Activated naive CD4-positive, alpha-beta T cell (primary cell): ENCODE measurements at places on chromosomes 1 and 21.
A peak's percentile ranks its signal among the peaks of the same experiment; 100 is the strongest.

DNA sequence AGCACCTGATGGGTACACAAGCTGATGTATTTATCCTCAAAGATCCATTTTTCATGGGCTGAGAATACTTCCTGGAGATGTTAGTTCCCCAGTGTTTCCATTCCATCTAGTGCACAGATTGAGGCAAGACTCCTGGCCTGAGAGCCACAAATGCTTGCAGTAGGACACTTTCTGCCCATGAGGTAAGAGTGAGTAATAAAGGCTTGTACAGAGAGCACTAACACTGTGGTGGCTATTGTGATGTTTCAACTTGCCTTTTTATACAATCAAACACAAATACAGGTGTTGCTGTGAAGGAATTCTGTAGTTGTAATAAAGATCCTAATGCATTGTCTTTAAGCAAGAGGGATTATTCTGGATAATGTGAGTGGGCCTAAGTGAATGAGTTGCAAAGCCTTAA, 186.1 kb upstream of the ADAMTS5 start:
- DNase-seq = no peak

- no peak for DNase-seq
Observed at GRCh38 chr1:91877574-91878208, 8.3 kb downstream of the TGFBR3 start.

- no peak for DNase-seq
Observed at GRCh38 chr1:51927029-51927428, 48.5 kb upstream of the NRDC start.

- no peak for DNase-seq
Observed at GRCh38 chr21:33247599-33247998, 17.9 kb downstream of the IFNAR2 start.

DNA sequence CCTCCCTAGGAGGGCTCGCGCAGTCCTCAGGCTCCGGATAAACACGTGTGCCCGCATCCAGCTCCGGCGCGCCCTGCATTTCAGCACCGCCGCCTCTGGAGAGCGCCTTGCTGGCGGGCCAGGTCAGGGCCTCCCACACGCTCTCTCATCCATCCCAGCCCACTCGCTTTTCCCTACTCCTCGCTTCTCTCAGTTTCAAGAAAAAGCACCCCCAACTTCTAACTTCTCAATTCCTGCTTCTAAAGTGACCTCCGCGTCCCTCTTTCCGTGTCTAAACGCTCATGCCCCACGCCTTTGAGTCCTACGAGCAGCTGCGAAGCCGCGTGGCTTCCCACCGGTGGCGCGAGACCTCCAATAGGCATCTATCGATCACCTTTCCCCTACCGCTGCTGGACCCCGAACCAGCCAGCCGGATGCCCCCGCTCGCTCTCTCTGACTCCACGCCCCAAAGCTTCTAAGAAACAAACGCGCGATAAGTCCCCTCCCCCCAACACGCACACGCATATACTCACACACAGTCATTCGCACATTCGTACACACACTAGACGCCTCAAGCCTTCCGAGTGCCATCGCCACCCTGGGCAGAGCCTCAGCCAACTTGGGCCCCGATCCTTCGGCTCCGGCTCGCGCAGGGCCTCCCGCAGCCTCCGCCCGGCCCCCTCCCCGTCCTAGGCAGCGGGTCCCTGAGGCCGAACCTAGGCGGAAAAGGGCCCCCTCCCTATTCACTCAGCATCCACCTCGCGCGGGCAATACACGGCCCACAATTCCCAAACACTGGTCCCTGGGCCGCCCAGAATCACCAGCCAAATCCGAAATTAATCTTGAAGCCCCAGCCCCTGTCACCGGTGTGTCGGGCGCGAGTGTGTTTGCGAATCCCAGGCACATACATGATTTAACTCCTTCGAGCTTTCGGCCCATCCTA, 1.1 kb downstream of the NMNAT2 start:
- DNase-seq = no peak

DNA sequence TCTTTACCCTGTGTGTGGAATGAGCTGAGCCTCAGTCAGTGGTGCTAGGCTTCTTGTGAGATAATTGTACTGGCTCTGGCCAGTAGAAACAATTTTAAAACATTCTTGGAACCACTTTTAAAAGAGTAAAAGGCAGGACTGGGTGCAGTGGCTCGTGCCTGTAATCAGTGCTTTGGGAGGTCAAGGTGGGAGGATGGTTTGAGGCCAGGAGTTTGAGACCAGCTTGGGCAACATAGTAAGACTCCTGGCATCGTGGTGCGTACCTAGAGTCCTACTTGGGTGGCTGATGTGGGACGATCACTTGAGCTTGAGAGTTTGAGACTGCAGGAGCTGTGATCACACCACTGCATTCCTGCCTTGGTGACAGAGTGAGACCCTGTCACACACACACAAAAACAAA, 89.8 kb downstream of the UCK2 start:
- DNase-seq = no peak

DNA sequence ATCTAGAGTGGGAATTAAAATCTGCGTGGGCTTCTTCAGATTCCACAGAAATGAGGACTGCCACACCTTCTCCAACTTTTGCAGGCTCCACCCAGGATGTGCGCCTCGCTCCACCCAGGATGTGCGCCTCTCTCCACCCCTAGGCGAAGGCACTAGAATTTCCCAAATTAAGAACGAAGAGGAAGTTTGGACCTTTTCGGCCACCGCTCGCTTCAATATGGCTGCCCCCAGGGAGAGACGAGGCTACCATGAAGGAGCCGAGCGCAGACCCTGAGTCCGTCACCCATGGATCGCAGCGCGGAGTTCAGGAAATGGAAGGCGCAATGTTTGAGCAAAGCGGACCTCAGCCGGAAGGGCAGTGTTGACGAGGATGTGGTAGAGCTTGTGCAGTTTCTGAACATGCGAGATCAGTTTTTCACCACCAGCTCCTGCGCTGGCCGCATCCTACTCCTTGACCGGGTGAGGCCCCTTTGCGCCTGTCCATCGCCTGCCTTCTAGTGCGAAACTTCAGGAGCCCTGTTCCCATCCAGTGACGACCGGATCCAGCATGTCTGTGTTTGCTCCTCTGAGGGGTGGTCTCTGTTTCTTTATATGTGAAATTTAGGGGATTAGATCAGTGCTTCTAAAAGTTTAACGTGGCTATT, at the start of the genes CRYZ and TYW3:
TSS of gene CRYZ (minus strand) at position 91 of the 644 bp plus-strand sequence. CDS start 8,229 bp downstream, outside the sequence.
TSS of gene TYW3 (plus strand) at position 193 of the 644 bp plus-strand sequence. CDS start at position 286, 93 bp downstream.
- peak; percentile 75 for DNase-seq

DNA sequence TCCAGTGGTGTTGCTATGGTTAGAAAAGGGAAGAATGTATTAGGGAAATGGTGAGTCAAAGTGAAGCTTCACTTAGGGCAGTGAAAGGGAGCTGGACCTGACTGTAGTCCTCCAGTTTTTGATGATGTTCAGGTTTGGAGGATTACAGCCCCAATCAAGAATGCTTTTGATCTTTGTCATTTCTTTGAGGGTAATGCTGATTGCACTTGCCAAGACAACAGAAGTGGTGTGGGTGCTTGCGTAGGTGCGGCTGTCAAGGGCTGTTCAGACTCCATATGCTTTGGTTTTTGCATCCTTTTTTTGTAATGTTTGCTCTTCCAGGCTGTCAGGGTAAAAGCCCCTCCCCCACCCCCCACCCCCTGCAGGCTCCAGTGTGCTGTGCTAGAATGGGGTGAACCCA, 38.9 kb downstream of the HHAT start:
- DNase-seq = no peak

GRCh38 chr1:46070164-46070814, 62.1 kb downstream of the PIK3R3 start:
- no peak for DNase-seq

DNA sequence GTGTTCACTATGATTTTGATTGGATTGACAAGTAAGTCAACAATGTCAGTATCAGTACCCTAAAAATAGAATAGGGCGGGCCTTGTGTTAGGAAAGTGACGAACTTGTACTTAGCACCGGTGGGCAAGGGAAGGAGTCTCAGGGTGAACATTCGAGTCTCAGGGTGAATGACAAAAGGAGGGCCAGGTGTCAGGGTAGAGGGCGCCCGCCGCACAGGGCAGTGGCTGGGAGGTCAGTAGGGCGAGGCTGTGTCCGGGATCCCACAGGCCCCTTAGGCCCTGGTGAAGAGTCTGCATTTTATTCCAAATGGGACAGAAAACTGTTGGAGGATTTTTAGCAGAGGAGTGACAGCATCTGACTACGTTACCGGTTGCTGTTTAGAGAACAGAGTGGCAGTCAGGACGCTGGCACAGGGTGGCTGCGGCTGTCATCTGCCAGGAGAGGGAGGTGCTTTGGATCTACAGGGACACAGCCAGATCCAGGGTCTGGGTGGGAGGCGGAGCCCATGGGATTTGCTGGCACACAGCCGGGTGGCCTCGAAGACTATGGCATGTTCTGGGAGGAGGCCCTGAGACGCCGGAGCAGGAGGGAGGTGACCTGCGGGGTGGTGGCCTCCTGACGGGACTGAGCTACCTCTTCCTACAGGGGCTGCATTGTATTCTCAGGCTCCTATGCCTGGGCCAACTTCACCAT, 11.0 kb downstream of the AGTRAP start:
- DNase-seq = no peak

DNA sequence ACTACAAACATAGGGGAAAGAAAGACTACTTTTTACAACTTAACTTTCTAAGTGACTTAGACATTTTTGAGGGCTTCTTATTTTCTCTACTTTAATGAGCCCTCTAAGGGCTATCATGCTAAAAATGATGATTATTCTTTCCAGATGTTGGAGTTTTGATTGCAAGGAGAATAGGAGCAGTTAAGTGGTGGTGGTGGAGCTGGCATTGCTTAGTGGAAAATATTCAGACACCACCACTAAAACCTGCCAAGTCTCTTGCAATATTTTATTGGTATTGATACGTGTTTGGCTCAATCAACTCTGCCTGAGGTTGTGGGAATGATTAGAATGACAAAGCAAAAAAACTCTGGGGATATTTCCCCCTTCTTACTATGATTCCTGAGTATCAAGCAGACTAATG, 82.6 kb upstream of the PTGFR start:
- no peak for DNase-seq

DNA sequence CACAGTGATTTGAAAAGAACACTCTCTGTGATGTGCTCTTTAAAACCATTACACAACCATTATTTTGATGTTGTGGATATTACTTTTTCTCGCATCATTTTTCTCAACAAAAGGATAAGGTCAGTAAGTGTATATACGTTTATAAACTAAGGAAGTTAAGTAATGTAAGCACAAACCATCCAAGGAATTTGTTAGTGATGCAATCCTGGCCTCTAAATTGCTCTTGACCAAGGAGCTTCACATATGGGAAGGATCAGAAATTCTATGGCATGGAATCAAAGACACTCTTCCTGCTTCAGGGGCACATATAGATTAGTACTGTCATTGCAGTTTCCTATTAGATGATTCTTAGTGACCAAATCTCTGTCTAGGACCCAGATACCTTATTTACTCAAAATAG, 3.6 kb upstream of the PPP2R5A start:
- DNase-seq = no peak

DNA sequence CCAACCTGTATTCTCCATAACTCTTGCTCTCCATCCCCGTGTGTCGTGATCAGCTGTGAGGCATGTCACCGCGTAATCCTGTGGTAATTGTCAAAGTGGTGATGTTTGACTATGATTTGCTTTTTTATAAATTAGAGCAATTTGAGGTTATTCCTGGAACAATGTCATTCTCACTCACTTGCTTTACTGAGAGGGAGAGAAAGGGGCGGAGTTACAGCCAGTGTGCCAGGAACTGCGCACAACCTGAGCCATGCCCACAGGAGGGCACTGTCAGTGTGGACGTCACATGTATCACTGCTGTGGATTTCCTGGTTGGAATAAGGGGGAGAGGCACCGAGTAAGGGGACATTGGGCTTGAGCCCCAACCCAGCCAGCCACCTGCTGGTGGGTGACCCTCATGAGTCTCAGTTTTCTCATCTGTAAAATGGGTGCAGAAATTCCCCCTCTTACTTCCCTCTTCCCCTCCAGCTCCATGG, 6.9 kb downstream of the ADGRB2 start:
- DNase-seq = no peak

- DNase-seq = no peak
Observed at GRCh38 chr1:46166521-46167462, 8.1 kb upstream of the TSPAN1 start.
